ENCODE measurements at places on chromosomes 12 and 14.

DNA sequence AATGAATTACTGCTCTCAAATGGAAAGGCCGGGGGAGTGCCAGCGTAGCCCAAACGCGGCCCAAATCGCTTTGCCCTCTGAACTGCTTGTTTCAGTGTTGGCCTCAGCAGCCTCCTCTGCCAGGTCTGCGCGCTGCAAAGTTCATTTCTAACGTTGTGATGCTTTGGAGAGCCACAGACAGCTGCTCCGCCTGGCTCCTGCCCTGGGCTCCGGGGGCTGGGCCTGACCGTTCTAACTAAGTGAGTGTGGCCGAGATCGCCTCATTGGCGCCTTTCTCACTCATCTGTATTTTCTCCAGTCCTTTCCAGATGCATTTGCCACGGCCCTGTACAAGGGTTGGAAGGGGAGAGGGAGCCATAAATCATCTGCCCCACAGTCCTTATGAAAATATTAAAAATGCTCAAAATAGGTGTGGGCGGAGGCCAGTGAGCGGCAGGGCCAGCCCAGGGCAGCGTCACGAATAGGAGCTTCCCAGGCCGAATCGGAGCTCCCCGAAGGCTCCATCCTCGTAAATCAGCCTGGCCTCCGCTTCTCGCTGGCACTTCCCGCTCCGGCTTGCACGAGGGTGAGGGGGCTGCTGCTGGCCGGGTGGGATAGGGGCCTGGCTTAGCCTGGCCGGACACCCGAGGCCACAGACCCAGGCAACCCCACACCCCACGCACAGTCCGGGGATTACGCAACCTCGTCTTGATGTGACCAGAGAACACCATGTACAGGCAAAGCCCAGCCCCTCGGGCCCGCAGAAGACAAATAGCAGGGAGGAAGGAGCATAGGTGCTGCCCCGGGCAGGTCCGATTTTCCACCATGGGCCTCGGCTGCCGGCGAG lies 196.6 kb upstream of the DIO3 start:
- no peak for DNase-seq

DNA sequence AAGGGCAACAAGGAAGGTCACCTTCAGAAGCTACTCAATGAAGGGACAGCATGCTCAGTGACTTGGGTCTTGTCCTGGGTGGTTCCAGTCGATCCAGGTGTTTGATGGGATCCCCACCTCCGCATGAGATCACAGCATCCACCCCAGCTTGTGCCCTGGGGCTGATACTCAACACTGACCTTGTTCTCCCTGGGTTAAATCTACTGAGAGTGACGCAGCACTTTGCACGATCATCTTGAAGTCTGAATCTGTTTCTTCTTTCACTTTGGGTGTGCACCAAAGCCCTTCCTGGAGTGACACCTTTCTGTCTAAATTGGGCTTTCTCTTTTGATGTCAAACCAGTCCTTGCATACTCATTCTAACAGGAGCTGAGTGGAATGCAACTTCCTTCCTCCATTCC lies 13.8 kb downstream of the NOS1 start:
- DNase-seq: no peak

- no peak for DNase-seq
These were observed 67.2 kb downstream of the AEBP2 start for GRCh38 chr12:19506497-19506896.

DNA sequence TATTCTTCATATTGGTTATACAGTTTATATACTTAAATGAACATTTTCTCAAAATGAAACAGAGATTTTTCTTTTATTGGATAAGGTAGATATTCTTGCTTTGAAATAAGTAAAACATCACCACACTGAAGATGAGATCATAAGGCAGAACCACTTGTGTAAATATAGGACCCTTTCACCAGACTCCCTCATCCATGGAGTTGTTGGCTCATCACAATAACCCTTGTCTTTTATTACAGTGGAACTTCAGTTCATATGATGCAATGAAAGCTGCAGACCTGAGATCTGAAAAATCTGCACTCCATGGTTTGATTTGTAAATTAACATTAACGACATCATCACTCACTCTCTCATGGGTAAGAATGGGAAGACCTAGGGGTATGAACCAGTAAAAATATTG lies 51.9 kb upstream of the DBX2 start:
- DNase-seq: no peak

DNA sequence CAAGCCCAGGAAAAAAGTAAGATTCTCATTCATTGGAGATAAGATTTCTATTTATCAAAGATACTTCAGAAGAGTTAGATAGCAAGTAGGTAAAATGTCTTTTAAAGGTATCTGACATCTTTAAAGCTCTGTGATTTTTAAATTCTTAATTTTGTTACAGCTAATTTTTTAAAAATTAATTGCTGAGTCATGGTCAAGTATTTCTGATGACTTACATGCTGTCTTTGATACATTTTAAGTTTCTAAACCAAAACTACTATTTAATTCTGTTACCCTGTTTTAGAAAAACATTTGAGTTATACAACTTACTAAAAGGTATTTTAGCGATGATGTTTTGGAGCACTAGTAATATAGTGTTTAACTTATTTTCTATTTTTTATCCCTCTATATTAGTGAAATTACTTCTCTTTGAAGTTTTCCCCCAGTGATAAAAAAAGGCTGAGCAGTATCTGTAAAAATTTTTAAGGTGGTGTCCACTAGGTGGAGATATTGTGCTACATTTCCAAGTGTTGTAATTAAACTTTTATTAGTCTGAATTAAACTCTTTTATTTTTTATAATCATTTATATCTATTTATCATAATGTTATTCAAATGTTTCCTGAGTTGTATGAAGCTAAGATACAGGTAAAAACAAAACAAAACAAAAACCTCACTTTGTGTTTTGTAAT lies 11.5 kb downstream of the ALG10 start:
- no peak for DNase-seq

DNA sequence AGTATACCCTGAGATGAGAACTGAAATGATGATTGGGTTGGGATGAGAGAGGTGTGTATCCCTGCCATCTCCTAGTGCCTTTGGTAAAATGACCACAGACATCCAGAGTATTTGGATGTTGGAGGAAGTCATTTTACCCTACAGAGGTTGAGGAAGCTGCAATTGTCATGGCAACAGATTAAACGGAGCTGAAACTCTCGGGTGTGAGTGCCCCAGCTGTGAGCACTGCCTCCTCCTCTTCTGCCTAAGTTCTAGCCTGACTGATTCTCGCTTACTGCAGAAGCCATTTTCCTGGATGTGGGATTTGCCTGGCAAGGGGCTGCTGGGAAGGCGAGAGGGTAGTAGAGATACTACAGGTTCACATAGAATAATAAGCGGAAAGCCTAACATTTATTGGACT lies 10.3 kb upstream of the PPP4R4 start:
- DNase-seq: no peak

GRCh38 chr14:31205681-31206535 lies 1.7 kb downstream of the HECTD1 start:
- no peak for DNase-seq

GRCh38 chr14:61129168-61129745 lies 148.2 kb downstream of the SLC38A6 start:
- DNase-seq: no peak

DNA sequence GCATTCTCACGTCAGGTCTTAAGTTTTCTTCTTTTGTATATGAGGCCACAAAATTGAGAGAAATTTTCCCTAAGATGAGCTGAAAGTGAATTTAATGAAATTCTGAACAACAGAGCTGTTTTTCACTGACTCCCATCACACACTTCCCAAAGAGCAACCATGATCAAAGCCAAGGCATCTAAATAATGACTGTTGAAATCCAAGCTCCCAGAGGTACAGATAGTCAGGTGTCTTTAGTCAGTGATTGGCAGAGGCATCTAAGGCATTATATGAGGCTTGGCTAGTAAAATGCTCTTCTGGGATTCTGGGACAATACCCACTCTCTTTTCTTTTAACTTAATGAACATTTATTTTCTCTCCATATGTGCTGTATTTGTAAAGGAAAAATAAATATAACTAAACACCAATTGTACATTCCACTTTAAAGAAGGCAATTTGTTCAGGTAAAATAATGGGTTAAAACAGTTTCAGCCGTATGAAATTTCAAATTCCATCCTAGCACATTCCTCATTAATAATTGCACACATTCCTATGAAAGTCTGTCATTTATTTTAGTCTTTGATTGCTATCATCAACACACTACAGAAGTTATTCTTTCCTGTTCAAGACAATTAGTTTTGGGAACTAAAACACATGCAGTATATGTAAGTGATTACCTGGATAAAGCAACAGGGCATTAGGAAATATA lies 871 bp upstream of the SSTR1 start:
- DNase-seq: no peak
